ENCODE measurements at places on chromosomes 11 and 22.

- DNase-seq, result no peak
Observed at GRCh38 chr11:72776844-72777754, 16.7 kb downstream of the STARD10 start.

GRCh38 chr11:86193297-86194095, 51.1 kb upstream of the EED start:
- DNase-seq, result no peak

DNA sequence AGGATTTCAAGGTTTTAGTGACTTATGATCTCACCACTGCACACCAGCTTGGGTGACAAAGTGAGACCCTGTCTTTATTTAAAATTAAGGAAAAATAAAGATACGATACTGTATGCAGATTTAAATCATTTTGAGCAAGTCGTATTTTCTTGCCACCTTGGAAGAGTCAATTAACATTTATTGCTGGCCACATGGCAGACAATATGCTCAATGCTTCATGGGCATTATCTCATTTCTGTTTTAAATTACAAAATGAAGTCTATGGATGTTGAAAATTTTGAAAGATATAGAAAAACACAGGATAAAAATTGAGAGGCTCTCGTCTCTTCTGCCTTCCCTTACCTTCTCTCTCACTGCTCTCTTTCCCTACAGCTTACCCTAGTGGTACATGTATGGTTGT, 349.0 kb upstream of the CCDC90B start:
- DNase-seq, result no peak

GRCh38 chr11:8593935-8594909, at the start of gene STK33:
STK33 (minus strand) TSS chr11:8594228; CDS start chr11:8474905, 119,323 bp downstream.
- no peak for DNase-seq
